ENCODE measurements at places on chromosomes 11 and 22.

- no peak for DNase-seq
Observed at GRCh38 chr11:3359092-3359824, 19.7 kb downstream of the ZNF195 start.

- peak; percentile 87 for DNase-seq
Observed at GRCh38 chr22:38240734-38241252, 32.0 kb downstream of the TMEM184B start.

- DNase-seq = no peak
Observed at GRCh38 chr11:92596596-92597317, 372.1 kb downstream of the FAT3 start.

- DNase-seq = no peak
Observed at GRCh38 chr11:112626731-112627130, 334.5 kb upstream of the NCAM1 start.

- no peak for DNase-seq
Observed at GRCh38 chr22:21688706-21689381, 23.0 kb downstream of the PPIL2 start.

DNA sequence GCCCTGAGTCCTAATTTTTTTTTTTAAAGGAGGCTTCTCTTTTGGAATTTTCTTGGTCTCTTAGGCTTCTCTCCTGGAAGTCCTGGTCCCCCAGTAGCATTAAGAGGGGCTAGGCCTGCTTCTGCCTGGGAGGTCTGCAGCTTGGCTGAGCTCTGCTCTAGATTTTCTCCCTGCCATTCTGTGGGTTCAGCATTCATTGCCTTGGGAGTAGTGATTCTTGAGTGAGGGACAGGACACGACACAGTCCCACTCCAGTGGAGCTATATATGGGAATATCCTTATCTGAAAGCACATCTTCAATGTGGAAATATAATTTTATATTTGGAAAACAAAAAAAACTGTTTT is 3.7 kb downstream of the IGSF22 start:
- no peak for DNase-seq

DNA sequence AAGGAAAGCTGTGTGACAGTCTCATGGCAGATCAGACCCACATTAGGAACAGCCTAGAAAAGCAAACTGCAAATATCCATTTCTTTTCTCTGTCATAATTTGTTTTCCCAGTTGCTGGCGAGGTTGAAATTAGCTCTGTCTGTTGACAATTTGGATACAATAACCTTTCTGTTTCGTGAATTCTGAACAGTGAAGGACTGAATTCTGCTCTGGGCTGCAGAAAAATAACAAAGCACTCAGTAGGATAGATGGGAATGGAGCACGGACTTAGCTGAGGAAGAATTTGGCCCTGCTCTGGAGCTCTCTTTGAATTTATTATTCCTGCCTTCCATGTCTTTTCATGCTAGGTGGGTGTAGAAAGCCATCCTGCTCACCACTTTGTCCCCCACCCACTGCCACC is 140.3 kb downstream of the RRAS2 start:
- no peak for DNase-seq

DNA sequence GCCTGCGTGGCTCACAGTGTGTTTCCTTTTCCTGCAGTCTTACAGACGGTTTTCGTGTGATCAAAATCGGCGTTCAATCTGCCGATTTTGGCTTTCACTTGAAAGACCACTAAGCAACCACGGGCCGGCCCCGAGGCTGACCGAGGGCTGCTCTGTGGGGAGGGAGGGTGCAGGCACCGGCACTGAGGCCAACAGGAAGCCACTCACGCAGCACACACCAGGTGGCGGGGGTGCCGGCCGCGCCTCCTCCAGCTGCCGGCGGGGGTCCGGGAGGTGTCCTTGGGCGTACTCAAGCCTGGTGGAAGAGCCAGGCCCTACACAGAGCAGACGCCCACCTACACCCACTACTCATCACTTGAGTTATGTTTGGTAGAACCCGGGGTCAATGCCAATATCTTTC is 14.3 kb downstream of the TOLLIP start:
- no peak for DNase-seq

DNA sequence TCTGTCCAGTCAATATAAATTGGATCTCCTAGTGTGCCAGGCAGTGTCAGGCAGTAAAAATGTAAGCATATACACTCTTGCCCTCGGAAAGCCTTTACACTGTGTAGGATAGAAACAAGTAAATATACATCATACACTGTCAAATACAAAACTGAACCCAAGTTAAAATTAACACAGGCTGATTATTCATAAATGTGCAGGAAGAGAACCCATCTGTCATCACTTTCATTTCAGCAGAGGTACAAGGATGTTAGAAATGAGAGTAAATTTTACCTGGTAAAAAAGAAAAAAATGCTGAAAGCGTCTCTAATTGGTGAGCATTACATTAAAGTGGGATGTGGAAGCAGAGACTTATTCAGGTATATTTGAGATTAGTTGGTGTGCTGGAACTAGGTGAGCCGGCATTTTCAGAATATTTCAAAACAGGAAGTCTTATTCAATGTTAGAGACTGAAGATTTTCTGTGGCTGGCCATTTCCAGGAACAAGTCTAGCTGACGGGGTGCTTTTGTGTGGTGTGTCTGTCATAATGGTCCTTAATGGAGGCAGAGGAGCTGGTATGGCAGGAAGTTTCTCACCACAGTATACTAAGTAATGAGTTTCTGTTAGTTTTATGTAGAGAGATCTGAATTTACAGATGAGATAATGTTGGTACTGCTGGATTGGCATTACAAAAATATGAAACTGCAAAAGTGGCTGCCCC is 192.6 kb downstream of the CASP12 start:
- no peak for DNase-seq

DNA sequence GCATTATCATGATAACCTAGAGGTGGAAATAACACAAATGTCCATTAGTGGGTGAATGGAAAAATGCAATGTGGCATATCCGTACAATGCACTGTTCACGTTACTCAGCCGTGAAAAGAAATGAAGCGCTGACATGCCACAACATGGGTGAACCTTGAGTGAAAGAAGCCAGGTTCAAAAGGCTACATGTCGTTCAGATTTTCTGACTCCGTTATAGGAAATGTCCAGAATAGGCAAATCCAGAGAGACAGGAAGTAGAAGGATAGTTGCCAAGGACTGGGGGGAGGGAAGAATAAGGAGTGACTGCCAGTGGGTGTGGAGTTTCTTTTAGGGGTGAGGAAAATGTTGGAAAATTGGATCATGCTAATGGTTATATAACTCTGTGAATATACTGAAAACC is 133.8 kb downstream of the ATXN10 start:
- DNase-seq = no peak

DNA sequence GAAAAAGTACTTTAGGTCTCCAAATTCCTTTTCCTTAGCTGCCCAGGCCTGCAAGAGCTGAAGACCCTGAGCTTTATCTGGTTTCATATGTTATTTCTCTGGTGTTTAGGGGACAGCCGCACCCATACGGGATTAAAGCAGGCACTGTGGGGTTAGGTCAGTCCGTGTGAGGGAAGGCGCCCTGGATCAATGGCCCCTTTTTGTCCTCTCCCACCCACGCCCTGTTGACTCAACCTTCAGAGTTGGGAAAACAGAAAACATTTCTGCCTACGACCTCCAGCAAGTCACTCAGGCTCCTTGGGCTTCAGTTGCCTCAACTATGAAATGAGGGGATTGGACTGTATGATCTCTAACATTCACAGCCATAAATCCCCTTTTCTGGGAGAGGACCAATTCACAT is 55.2 kb upstream of the BARX2 start:
- DNase-seq = no peak

DNA sequence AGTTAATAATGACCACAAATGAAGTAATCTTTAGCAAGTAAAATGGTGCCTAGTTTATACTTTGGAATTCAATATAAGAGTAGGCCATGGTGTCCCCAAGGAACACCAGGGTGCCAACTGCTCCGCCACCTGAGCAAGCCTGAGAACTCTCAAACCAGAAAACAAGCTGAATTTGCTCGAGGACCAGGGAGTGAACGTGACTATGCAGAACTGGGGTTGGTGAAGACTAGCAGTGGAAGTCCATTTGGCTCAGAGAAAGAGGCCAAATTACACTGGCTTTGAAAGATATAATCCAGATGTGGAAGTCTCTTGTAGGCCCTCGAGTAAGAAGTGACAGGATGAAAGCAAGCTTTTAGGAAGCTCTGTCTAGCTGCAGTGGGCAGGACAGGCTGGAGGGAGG is 8.7 kb upstream of the SMIM35 start:
- DNase-seq = no peak

- DNase-seq = no peak
Observed at GRCh38 chr11:1574238-1574932, 2.3 kb upstream of the DUSP8 start.

DNA sequence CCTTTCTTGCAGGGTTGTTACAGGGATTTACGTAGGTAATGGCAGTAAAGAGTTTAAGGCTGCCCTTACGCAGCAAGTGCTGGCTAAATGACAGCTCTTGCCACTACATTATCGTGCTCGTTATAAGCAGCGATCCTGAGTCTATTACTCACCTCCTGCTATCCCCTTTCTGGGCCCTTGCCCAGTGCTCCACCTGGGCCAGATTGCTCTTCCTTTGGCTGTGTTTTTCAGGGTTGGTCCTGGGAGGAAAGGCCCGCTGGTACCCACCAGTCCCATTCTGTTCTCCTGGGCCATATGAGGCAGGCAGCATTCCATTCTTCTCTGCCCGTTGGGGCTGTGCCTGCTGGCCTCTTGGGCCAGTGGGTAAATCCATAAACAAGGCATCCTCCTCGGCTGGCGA is 87.5 kb downstream of the C11orf58 start:
- no peak for DNase-seq

DNA sequence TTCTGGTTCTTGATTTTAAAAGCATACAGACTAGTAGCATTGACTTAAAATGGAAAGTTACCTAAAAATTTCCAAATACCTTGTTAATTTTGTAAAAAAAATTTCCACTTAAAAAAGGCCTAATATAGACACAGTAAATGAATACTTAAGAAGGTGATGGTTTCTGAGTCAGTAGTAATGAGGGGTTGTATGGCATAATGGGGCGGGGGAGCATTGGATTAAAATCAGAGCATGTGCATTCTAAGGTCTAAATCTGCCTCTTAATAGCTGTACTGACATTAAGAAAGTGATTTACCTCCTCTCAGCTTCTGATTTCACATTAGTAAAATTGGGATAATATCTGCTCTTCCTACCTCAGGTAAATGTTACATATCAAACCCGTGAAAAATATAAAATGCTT is 446.5 kb downstream of the AASDHPPT start:
- DNase-seq = no peak

DNA sequence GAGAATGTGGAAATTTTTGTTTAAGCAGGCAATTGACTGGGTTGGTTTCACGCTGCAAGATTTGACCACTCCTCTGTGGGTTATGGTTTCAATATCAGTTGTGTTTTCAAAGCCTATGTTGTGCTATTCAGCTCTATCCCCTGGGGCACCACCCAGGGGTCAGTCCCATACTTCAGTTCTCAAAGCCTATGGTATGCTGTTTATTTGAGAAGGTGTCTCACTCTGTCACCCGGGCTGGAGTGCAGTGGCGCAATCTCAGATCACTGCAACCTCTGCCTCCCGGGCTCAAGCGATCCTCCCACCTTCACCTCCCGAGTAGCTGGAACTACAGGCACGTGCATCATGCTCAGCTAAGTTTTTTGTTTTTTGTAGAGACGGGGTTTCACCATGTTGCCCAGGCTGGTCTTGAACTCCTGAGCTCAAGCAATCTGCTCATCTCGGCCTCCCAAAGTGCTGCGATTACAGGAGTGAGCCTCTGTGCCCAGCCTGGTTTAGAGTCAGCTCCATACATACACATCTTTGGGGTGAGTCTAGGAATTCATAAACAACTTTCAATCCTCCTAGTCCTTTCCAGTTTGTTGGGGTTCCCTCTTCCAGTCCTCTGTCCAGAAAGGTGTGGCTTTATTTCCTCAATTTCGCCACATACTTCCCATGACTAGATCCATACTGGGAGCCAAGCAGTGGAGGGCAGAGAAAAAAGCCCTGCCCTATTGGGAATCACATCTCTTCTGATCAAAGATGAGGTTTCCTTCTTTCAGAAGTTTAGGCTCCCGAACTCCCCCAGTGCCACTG is 35.0 kb upstream of the MAPK1 start:
- DNase-seq = no peak

GRCh38 chr11:100930185-100930778 is 199.3 kb downstream of the PGR start:
- peak; percentile 21 for DNase-seq

- DNase-seq = no peak
Observed at GRCh38 chr22:33842421-33843094, 77.7 kb downstream of the LARGE1 start.

GRCh38 chr22:50320116-50320515 is 6.7 kb downstream of the DENND6B start:
- no peak for DNase-seq

DNA sequence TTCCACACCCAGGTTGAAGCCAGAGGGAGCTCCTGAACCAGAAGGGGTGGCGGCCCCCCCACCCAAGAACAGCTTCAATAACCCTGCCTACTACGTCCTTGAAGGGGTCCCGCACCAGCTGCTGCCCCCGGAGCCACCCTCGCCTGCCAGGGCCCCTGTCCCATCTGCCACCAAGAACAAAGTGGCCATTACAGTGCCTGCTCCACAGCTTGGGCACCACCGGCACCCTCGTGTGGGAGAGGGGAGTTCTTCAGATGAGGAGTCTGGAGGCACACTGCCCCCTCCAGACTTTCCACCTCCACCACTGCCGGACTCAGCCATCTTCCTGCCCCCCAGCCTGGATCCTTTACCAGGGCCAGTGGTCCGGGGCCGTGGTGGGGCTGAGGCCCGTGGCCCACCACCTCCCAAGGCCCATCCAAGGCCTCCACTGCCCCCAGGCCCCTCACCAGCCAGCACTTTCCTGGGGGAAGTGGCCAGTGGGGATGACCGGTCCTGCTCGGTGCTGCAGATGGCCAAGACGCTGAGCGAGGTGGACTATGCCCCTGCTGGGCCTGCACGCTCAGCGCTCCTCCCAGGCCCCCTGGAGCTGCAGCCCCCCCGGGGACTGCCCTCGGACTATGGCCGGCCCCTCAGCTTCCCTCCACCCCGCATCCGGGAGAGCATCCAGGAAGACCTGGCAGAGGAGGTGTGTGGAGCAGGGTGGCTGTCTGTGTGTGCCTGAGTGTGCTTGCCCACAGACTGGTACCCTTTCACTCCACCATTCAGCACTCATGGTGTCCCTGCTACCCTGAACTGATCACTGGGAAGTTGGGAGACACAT is 6.7 kb downstream of the PHOX2A start:
- DNase-seq = no peak

- peak; percentile 60 for DNase-seq
Observed at GRCh38 chr22:30609260-30610185, 2.5 kb downstream of the TCN2 start.

- no peak for DNase-seq
Observed at GRCh38 chr11:113363996-113364641, 23.5 kb upstream of the ANKK1 start.

DNA sequence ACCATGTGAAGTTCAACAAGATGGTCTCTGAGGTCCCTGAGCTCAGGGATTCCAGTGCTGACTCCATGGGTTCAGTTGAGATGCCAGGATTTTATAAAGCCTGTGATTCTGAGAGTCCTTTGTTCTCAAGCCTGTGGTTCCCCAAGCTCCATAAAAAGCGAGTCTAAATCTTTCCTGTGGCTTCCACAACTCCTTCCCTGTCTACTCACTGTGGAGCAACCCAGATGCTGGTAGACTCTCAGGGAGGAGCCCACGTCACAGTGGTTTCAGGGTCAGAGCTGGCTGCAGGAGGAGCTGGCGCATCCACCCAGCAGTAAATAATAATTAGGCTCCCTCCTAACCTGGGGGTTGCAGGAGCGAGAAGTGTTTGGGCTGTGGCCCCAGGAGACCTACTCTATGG is 2.0 kb upstream of the RELT start:
- no peak for DNase-seq
